ENCODE measurements at places on chromosomes 16 and 17.

DNA sequence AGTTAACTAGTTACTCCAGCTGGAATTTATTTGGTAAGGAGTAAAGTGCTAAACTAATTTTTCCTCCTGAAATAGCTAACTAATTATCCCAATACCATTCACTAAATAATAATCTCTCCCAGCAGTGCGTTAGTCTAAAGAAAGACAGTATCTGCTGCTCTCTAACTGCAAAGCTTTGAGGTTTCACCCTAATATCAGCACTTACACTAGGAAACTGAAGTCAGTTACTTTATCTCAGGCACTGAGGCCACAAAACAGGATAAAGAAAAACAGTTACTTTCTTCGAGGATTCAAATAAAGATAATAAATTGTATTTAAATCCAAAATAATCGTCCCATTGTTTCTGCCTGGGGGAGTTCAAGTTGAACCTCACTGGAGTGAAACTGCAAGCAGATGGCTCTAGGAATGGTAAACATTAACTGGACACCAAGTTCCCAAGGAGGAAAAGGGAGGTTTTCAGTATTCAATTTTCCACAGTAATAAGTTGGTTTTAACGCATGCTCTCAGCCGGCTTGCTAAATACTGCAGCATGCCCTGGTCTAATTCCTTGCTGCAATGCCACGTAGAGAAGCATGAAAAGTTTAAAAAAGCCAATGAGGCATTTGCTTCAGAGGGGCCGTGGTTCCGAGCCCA lies 20.0 kb upstream of the FOXJ1 start:
- DNase-seq = no peak

GRCh38 chr17:35895636-35896587 lies 15.8 kb upstream of the CCL5 start:
- DNase-seq = no peak

- DNase-seq = no peak
These were observed 352.4 kb downstream of the HAPSTR1 start for GRCh38 chr16:9443864-9444263.

DNA sequence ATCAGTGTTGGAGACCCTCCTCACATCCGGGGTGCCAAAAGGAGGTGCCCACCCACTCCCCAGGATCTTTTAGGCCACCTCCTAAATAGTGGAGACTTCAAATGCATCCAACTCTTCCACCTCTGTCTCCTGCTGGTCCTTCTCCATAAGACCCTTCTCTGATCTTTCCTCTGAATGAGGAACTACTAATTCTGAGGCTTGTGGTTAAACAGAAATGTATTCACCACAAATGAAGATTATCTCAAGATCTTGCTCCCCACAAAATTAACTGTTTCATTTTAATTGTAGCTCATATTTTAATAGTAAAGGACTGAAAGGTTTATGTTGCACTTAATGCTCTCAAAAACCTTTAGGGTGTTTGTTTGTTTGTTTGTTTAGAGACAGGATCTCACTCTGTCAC lies 34.1 kb downstream of the TLE7 start:
- DNase-seq = no peak

DNA sequence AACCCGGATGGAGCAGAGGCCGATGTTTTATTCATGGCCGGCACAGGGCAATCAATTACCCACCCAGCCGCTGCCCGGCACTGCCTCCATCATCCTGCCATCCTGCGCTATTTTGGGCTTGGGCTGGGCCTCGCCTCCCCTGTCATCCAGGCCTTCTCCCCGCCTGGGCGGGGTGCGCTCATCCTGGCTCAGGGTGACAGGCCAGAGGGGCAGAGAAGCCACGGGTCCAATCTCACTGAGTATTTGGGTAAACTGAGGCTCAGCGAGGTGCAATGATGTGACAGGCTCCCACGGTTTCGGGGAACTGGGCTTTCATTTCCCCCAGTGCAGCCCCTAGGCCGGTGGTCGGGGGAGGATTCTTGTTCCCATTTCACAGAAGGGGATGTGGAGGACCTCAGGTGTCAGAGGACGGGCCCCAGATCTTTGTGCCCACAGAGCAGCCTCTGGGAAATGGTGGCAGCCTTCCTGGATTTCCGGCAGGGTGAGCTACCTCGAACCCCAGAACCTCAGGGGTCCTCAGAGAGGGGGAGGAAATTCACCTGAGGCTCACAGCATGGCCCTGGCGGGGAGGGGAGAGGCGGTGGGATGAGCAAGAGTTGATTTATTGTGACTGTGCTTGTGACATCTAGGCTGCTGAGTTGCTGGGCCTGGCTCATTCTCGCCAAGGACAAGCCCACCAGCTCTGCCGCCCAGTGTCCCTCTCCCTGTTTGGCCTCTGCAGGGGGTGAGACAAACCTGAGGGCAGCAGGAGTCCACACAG lies 23.8 kb upstream of the KCNJ12 start:
- no peak for DNase-seq

DNA sequence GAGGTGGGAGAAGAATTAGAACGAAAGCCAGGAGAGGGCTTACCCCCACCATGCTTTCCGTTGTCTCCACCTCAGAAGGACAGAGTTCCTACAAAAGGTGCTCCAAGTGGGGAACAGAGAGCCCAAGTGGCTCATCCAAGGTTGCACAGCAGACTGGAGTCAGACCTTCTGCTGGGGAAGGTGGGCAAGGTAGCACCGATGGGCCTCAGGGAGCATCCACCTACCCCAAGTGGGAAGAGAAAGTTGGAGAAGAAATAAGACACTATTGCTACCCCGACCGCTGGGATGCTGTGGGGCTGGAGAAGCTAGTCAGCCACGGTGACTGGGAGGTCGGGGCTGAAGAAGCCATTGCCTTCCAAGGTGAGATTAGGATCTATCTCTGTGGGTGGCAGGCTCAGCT lies 21.5 kb downstream of the UNC119 start:
- no peak for DNase-seq

DNA sequence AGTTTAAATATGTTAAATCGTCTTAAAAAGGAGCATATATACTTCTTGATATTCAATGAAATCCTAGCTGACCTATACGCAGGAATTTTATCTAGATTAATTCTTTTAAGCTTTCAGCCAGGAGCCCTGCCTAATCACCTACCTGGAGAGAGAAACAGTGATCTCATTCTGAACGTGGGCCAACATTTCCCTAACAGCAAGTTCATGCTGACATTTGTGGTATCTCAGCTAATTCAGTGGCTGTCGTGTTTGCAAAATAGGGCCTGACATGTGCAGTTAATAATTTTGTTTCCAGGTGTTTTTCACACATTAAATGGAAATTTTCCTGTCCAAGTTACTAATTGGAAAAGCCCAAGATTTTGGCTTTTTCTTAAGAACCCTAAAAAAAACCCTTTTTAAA lies 17.4 kb downstream of the KRT24 start:
- DNase-seq = no peak

- DNase-seq = no peak
These were observed 496.9 kb upstream of the C16orf82 start for GRCh38 chr16:26569793-26570192.

DNA sequence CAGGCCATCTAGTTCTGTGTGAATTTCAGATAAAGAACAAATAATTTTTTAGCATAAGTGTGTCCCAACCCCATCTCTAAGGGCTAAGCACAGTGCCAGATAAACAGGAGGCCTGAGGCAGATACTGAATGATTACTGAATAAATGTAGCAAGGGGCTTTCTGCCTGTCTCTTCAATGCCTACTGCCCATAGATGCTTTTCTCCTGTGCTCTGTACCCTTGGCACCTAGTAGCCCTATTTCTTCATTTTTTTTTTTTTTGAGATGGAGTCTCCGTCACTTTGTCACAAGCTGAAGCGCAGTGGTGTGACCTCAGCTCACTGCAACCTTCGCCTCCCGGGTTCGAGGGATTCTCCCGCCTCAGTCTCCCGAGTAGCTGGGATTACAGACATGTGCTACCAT lies 25.3 kb downstream of the IGFBP4 start:
- DNase-seq = no peak

GRCh38 chr16:88087517-88087877 lies 136.3 kb downstream of the BANP start:
- DNase-seq = no peak

All from stimulated activated CD4-positive, alpha-beta T cell treated with anti-CD3 and anti-CD28 coated beads, Interleukin-1b, Interleukin-23, amount 100 ng/mL, for 4 hours (primary cell).